ENCODE measurements at places on chromosomes 13 and 19.

DNA sequence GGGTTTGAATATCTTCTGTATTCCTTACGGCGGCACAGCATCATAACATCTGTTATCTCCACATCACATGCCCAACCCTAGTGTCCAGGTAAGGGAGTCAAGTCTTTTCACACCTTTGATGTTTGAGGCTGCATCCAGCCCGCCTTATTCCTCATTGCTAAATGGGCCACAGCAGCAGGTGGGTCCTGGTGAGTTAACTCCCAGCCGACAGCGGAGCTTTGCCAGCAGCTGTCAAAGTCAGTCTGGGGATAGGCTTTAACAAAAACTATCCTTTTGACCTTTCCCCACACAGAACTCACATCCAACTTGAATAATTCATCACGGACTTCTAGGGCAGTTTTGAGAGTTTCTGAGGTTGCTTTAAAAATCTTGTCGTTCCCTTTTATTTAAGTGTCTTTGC, 235.1 kb downstream of the DLEU7 start:
- no peak for DNase-seq

DNA sequence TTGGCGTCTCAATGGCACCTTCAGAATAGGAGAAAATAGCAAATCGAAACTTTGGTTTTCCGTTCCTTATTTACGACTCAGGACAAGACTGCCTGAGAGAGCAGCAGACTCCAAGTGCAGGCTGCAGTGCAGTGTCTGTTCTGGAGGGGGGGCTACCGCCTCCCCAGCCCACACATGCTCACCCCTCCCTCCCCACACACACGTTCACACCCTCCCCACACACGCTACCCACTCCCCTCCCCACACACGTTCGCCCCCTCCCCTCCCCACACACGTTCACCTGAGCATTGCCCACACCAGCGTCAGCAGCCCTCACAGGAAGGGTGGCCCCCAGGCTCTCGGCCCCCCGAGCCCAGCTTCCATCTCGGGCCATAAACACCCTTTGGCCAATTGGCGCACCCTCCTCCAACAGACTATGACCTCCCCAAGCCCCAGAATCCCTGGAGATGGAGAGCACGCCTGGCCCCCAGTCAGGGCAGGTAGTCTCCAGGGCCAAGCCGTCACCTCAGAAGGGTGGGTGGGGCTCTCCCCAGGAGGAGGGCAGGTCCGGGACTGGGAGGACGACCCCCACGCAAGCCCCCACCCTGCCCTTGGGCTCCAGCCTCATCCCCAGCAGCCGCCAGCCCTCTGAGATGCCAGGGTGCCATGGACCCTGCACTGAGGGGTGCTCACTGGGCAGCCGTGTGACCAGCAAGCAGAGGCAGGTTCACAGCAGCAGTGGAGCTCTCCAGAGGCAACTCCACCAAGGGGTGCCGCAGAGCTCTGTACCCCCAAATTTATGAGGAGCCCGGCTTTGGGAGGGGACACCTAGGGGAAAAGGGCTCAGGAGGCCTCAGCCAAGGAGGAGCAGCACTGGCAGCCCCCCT, 27.5 kb downstream of the RASA3 start:
- no peak for DNase-seq

- peak; percentile 64 for DNase-seq
Measured at GRCh38 chr19:50432221-50433028, at the start of gene MYBPC2. Gene MYBPC2, plus strand, starts transcription at chr19:50432892. Its CDS starts 62 bp downstream, at chr19:50432954.

DNA sequence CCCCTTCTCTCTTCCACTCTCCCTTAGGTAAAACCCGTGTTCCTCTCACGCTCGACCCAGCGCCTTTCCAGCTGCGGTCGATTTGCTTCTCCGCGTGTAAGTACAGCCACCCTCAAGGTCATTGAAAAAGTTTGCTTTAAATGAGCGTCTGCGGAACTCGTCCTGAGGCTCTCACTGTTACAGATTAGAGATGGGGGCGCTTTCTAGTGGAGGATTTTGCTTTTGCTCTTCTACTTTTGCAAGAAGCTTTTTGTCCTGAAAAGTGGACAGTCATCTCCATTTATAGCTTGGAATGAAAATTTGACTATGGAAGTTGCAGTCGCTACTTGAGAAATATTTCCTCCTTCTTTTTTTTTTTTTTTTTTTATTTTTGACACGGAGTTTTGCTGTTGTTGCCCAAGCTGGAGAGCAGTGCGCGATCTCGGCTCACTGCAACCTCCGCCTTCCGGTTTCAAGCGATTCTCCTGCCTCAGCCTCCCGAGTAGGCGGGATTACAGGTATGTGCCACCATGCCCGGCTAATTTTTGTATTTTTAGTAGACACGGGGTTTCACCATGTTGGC, 595 bp upstream of the RAB20 start:
- DNase-seq, result no peak

GRCh38 chr19:57037556-57037955, 82.2 kb upstream of the USP29 start:
- DNase-seq, result peak; percentile 26

DNA sequence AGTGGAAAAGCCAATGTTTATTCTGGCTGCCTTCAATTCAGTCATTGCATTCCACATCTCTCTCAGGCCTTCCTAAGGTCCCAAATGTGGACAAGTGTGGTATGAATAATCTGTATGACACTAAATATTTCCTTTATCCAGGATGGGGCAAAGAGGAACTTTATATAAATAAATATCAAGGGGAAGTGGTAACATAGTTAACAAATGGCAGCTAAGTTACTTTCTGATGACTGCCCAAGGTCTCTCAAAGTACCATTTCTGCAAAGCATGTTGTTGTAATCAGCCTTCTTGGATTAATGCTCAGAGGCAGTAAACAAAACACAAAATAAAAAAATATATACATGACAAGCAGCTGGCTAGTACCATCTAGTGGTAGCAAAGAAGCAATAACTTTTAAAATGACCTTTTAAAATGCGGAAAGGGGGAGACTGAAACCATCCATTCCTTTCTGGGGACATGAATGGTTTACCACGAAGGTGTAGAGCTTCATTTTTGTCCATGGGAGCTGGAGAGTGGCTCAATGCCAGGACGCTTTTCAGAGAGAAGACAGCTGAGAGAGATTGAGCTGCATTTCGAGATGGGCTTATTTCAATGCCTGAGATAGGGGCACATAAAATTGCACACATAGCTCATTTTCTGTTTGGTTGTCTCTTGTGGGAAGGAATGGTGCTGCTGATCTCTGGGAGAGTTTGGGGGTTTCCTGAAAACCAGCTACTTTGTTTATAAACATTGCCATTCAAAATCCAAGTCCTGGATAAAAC, 259.2 kb downstream of the RFC3 start:
- peak; percentile 43 for DNase-seq

GRCh38 chr19:18280247-18281081, 958 bp downstream of the JUND start:
- DNase-seq, result peak; percentile 93

DNA sequence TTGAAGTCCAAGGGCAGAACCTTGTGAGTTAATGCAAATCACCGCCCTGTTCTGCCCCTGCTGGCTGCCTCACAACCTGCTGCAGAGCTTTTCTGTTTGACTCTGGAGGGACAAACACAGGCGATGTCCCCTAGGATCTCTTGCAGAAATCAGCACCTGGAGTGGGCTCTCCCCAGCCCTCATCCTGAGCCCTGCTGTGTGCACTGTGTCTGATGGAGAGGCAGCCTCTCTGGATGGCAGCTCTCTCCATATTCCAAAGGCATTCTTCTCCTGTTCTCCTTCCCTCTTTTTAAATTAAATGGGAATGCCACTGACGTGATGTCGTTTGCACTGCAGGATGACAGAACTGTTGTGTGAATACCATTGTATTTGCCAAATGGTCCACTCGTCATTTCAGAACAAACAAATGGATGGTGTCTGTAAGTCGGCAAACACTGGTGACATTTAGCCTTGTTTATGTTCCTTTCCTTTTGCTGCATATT, 184.1 kb downstream of the ZNF536 start:
- DNase-seq, result no peak

DNA sequence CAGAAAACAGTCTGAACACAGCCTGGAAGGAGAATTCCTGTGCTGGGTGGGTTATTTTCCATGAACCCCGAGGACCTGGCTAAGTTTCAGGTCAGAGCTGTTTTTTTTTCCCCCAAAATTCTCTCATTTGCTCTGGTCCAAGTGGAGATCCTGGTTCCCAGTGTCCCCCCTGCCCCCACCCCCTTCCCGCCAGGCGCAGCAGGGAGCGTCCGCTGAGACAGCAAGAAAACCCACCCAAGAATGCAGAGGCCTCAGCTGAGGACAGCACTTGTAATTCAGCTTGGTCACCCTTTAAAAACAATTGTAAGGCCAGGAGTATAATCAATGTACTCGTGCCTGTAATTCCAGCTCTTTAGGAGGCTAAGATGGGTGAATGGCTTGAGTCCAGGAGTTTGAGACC, 11.4 kb upstream of the TSPAN16 start:
- DNase-seq, result peak; percentile 14

- no peak for DNase-seq
Measured at GRCh38 chr13:60584976-60585375, 188.0 kb downstream of the TDRD3 start.

GRCh38 chr13:75830842-75831241, 194.7 kb downstream of the LMO7 start:
- DNase-seq, result no peak

GRCh38 chr19:46626446-46626845, 1.6 kb upstream of the PTGIR start:
- DNase-seq, result no peak

DNA sequence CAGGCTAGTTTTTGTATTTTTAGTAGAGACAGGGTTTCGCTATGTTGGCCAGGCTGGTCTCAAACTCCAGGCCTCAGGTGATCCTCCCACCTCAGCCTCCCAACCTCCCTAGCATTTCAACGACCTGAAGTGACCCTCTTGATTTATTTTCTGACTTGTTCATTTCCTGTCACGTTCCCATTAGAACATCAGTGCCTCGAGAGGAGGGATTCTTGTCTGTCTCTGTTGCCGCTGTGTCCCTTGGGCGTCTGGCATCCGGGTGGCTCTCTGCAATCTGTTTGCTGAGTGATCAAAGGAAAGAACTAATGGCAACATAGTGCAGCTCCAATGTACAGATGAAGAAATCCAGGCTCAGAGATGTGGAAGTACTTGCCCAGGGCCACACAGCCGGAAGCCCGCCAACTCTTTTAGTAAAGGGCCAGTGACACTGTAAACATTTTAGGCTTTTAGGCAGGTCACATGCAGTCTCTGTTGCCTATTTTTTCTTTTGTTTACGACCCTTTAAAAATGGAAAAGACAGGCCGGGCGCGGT, 47.5 kb downstream of the NFIC start:
- no peak for DNase-seq

DNA sequence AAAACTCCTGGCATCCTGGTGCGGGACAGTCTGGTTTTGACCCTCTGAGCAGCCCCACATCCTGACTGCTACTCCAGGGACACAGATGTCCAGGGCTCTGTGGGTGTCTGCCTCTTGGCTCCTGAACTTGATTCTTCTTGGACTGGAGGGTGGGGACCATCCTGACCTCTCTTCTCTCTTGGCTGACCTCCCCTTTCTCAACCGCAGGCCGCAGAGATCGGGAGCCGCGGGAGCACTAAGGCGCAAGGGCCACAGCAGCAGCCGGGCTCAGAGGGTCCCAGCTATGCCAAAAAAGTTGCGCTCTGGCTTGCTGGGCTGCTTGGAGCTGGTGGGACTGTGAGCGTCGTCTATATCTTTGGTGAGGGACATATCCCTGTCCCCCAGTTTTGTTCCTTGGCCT, 1.0 kb downstream of the TIMM50 start:
- no peak for DNase-seq

GRCh38 chr19:14152713-14153112, 16.3 kb upstream of the ASF1B start:
- no peak for DNase-seq

DNA sequence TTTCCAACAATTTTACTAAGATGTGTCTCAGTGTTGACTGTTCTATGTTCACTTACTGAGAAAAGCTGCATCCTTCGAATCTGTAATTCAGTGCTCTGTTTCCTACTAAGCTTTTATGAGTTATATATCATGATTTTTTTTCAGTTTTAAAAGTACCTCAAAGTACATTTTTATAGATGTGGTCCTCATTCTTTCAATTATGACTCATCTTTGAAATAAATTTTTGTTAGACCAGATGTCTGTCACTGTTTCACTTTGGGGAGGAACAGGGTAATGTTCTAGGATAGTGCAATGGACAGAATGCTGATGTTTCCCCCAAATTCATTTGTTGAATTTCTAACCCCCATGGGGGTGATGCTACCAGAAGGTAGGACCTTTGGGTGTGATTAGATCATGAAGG, 74.8 kb downstream of the NALCN start:
- DNase-seq, result no peak

DNA sequence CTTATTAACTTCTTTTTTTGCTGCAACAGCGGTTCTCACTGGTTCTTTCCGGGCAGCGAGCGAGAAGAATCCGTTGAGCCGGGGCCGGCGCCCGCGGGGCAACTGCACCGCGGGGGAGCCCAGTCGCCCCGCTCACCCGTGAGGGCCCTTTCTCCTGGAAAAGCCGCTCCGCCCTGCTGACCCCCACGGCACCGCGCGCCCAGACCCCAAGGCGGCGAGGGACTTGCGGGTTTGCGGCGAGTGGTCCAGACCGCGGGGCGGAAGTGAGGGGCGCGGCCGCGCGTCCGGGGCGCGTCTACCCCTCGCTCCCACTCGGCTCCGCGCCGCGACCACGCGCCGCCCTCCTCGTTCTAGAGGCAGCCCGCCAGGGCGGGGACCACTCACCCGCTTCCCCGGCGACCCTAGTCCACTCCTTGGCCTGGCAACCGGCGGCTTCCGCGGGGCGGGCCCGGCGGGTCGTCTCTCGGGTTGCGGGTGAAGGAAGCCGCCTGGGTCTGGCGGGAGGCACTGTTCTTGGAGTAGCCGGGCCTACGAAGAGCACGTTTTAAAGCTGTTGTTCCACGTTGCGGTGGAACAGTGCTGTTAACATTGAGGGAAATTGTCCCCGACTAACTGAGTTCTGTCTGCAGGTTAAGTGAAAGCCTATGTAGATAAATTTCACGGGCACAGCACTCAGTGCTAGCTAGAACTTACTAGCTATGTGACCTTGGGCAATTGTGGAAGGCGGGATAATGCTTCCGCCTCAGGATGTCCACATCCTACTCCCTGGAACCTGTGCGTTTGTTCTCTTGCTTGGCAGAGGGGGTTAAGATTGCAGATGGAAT, at the start of gene NEK3:
Gene NEK3 (minus strand): TSS at position 439 of the 824 bp plus-strand sequence. CDS start 3,406 bp downstream, outside the sequence.
- peak; percentile 90 for DNase-seq
